ENCODE measurements at places on chromosomes 12 and 14.

- DNase-seq: peak; percentile 87
Measured at GRCh38 chr12:112419297-112420133, 768 bp downstream of the PTPN11 start.

- no peak for DNase-seq
Measured at GRCh38 chr12:93273834-93274564, 103.7 kb upstream of the NUDT4 start.

DNA sequence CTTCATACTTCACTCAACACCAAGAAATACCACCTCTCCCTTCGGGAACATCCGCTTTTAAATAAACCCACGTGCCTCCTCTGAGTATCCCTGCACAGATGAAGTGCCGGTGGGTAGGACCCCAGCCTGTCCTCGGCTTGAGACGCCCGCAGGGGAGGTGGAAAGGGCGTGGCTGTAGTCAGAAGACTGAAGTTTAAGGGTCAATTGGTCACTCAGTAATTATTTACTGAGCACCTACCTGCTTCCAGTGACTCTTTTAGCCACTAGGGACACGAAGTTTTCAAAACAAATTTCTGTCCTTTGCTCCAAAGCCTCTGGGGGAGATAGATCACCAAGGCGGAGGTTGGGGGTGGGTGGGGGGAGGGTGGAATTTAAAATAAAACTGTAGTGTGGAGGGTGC, 309.4 kb downstream of the VRK1 start:
- DNase-seq: no peak

DNA sequence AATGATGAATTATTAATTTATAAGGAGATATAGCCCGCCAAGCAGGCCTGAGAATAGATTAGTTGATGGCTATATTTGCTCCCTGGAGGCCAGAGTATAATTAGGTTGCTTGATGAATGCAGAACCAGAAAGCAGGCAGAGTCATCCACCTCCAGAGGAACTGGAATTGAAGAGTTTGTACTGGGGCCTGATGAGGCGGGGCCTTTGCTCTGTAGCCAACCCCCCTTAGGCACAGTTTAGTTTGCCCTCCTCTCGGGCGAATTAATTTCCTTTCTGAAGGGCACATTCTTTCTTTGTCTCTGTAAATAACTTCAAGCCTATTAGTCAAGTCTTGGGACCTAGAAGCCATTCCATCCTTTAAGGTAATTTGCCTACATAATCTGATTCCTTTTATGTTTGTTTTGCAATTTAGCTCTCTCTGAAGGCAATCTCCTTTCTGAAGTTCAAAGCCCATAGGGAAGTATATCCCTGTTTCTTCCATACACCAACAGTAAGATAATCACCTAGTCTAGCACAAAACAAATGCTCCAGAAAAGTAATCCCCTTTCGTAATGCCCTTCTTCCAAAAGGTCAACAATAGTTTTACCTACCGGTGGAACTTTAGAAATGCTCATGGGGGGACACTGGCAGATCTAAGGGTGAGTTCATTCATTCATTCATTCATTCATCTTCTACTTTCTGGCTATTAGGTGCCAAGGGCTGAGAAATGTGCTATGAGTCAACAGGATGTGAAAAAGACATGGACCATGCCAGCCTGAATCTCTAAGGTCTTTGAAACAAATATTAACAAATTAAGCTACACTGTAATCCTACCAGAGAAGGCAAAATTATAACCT, 84.8 kb upstream of the NUDT4 start:
- no peak for DNase-seq

- no peak for DNase-seq
Measured at GRCh38 chr12:57143454-57143853, 4.0 kb downstream of the LRP1-AS start.

DNA sequence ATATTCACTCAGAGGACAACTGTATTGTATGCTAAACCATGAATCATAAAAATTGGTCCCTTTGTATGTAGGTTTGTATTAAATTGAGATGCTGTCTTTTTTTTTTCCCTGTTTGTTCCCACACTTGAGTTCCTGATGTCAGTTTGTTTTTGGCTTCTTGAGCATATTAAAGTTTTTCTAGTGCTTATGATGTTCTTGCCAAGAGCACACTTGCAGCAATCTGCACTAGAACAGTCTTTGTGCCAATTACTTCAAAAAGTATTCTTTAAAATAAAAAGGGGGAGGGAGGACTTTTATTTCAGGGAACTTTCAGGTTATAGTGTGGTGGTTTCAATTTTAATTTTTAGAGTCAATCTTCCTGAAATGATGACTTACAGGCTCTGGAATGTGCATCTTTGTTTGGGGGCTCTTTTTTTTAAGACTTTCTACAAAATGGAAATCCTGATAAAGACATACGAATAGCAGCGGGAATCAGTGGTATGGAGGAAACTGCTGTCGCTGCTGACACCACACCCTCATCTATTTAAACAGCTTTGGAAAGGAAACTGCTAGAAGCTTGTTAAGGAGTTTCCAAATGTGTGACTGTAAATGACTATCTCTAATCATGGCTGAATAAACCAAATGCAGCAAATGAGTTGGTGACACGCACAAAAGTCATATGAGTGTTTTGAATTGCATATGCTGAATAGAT, 188.6 kb downstream of the EGLN3 start:
- peak; percentile 20 for DNase-seq

- DNase-seq: peak; percentile 59
Measured at GRCh38 chr12:109625131-109625559, 51.6 kb downstream of the MVK start.

DNA sequence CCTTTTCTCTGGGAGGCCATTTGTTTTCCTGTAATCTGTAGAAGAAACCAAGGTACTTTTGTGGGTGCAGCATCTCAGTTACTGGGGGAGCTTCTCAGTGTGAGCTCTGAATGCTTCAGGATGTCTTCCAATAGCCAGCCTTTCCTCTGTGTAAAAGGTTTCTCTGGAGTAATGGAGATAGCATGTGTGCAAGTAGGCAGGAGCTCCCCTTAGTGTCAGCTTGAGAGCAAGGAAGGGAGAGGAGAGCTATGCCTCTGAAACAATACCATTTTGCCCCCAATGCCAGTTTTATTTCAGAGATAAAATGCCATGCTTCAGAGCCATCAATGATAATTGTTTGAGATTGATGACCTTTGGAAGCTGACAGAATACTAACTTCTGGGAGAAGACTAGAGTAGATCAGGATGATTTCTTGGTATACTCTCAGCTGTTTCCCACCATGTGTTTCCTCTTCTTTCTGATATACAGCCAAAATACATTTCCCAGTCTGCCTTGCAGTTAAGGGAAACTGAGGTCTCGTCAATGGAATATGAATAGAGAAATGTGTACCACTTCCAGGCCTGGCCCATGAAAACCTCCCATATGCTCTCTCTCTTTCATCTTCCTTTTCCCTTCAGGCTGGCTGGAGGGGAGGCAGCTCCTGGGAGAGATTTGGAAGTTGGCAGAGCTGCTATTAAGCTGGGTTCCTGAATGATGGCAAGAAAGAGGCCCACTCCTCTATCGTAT, 125.7 kb downstream of the CRADD start:
- peak; percentile 47 for DNase-seq

GRCh38 chr12:71627438-71628002, 36.1 kb downstream of the ZFC3H1 start:
- DNase-seq: no peak

DNA sequence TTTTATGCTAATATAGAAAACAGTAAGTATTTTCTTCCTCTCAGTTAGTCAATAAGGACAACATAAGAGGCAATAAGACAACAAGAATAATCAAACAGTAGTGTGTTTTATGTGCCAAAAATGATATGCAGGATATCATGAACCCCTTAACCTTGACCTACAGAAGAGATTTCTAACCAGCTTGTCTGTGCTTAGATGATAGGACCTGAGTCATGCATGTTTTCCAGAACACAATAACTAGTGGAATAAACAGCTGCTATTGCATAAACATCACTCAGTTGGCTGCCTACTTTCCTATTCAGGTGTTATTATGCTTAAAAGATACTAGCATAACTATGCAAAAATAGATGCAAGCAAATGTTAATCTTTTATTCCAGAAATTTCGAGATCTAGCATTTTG, 282.5 kb downstream of the PRKD1 start:
- DNase-seq: no peak

DNA sequence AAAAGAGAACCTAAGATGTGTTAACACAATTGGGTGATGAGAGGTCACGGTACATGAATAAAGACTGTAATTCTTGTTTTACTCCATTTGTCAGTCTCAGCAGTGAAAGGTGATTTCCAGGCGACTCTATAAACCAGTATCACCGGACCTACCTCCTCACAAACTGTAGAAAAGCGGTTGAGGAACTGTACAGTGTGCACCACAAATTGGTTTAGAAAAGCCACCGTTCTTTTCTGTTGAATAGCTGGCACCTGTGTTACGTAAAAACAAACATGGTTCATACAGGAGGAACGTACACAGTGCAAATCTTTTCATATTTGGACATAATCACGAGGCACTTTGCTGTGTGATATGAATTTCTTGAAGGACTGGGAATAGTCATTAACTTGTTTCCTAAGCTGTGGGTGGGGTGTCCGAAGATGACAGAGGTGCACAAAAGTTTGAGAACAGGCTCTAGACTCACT, 663 bp downstream of the WASHC3 start:
- DNase-seq: no peak
